ENCODE measurements at places on chromosomes 1 and 21. TPM values are rescaled to one million over a fixed set of nuclear protein-coding genes. Genes with fewer than 3 reads are reported as not detected.

- no peak for DNase-seq
These were observed 27.6 kb upstream of the NBL1 start for GRCh38 chr1:19616489-19616888.

GRCh38 chr1:104018922-104019674 lies 269.4 kb downstream of the AMY1C start:
- no peak for DNase-seq

DNA sequence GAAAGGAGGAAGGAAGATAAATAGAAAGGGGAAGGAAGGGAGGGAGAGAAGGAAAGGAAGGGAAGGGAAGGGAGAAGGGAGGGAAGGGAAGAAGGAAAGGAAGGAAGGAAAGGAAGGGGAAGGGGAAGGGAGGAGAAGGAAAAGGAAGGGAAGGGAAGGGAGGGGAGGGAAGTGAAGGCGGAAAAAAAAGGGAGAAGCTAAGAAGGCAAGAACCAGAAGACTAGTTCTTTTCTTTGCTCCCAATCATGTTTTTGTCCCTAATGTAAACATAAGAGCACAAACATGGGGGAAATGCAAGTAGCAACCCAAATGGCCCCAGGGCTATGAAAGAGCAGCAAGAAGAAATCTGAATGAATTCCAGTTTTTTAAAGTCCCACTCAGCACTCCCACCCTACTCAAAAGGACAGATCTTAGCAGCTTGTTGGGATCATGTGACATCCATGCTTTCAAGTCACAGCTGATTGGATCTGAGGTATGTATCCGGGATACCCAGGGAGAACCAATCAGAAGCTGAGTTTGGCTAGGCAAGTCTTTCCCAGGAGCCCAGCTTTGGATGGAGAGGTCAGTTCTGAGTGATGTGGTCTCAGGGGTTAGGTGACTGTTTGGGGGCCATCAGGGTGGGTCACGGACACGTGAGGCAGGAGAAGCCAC lies 24.2 kb upstream of the FHAD1 start:
- DNase-seq, result no peak

- no peak for DNase-seq
These were observed 6.8 kb downstream of the CFAP410 start for GRCh38 chr21:44332383-44332782.

DNA sequence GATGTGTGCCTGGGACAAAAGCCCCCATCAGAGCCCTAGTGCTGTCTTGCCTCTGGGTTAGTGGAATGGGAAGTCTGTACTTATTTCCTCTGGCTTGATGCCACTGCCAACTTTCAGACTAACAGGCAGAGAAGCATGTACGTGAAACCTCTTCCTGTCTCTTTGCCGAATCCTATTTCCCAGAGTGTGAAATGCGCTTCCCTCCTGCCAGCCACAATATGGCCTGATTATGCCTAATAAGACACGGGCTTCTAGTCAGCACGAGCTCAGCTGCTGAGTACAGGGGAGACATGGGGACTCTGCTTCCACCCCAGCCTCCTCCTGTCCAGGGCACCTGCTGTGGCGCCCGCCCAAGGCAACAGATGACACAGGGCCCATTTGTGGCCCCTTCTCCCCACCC lies 111.4 kb downstream of the KCND3 start:
- DNase-seq, result no peak

DNA sequence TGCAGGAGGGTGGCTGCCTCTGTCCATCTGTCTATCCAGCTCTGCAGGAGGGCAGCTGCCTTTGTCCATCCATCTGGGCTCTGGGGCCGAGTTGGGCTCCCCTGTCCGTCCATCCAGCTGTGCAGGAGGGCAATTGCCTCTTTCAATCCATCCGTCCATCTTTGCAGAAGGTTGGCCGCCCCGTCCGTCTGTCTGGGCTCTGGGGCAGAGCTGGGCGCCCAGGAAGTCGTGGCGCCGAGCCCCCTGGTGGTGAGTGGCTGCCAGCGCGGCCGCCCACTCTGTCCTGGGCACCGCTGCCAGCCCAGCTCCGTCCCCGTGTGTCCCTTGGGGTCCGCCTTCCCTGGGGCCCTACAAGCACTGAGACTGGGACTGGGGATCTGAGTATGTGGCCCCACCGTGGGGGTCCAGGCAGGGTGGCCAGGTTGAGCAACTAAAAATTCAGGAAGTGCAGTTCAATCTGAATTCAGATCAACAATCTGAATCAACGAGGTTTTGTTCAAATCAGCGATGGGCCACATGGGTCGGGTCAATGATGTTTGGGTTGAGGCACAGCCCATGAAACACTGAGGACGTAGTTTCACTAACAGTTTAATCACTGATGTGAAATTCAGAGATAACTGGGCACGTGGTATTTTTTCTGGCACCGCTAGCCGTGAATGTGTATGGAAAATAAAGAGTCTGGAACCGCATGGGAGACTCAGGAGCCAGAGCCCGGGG lies 99.1 kb upstream of the ACTRT2 start:
- DNase-seq, result peak; percentile 2

GRCh38 chr1:8212580-8213031 lies 105.3 kb upstream of the SLC45A1 start:
- DNase-seq, result no peak

GRCh38 chr21:33643658-33644311 lies 1.5 kb downstream of the ITSN1 start:
- peak; percentile 27 for DNase-seq

DNA sequence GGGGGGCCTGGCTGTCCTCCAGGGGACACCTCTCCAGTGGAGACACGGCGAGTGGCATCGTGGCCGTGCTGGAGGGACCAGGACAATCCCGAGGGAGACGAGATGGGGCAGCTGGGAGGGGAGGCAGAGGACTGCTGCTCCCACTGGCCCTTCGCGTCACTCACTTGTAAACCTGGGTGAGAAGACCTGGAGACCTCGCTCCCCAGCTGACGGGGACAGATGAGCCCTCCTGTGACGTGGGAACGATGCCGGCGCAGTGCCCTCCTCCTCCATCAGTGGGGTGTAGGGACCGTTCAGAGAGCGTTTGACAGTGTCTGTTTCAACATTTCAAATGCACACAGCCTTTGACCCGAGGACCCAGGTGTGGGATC lies 4.6 kb downstream of the SPATC1L start:
- DNase-seq, result no peak

GRCh38 chr1:59078070-59078800 lies 218.7 kb upstream of the FGGY start:
- DNase-seq, result no peak

- DNase-seq, result no peak
These were observed 15.0 kb upstream of the LRP8 start for GRCh38 chr1:53342735-53343470.

DNA sequence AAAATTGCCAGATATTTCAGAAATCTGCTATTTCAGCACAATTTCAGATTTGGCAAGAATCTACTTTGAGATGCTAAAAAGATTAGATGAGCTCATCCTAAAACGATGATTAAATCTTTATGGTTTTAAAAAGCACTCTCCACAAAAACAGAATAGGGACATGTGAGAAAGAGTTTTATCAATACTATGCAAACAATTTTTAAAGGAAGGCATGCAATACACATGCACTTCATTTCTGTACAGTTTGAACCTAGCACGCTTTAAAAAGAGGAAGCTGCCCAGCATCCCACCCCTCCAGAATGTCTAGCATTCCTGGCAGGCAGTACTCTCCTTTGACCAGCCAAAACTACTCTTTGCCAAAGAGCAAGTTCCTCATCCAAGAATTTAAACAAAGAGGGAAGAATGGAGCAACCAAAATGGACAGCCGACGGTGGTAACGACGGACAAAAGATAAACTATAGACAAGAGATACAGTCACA lies 1.3 kb downstream of the ARHGAP29 start:
- DNase-seq, result peak; percentile 33

DNA sequence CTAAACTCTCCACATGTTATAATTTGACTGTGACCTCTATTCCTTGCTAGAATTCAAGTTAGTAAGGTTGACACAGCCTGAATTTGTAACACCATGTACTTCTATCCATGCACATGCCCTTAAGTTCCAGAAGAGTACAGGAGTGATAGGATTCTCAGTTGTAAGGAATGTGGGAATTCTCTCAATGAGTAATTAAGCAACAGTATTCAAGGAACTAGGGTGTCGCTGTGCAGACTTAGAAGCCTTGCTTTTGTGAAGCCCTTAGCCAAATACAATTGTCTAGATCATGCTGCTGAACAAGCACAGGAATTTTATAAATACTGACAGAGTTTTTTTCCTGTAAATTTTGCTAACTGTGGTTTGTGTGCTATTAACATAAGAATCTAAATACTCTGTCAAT lies 276.3 kb upstream of the PTBP2 start:
- DNase-seq, result no peak

- no peak for DNase-seq
These were observed 21.3 kb downstream of the C1QB start for GRCh38 chr1:22674410-22674749.

DNA sequence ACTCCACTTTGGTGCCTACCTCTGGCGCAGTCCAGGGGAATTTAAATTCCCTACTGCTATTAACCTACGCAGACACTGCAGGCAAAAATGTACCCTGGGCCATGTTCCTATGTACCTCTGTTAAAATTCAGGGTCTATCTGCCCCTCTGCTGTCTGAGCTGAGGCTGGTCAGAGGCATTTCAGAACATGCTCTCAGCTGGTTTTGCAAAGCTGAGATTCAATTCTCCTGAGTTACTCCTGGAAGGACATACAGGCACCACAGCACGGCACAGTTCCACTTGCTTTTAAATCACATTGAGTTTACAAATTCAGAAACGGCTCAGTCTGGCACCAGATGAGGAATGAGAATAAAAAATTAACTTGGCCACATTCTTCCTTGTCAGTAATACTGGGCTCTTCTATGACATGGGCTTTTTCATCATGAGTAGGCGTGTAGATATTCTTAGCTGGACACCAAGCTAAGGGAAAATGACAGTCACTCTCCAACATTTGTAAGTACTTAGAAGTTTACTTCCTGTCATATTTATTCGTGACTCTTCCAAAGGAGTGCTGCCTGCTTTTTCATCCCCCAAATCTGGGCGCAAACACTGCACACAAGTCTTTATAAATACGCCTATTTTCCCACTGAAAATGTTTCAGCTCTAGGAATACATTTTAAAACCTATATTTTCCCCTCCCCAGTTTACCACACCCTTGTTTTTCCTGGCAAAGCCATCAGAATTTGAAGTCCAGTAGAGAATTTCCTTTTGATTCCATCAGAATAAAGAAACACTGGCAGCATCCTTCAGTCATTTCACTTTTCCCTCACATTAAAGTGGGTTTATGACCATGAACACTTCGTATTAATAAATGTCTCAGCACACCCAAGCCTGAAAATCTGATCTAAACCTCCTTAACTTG lies 1.9 kb downstream of the C1orf198 start:
- DNase-seq, result no peak

- no peak for DNase-seq
These were observed 9.7 kb downstream of the BATF3 start for GRCh38 chr1:212689758-212690529.

GRCh38 chr1:156851779-156852417 lies 7.0 kb downstream of the INSRR start:
- DNase-seq, result no peak

DNA sequence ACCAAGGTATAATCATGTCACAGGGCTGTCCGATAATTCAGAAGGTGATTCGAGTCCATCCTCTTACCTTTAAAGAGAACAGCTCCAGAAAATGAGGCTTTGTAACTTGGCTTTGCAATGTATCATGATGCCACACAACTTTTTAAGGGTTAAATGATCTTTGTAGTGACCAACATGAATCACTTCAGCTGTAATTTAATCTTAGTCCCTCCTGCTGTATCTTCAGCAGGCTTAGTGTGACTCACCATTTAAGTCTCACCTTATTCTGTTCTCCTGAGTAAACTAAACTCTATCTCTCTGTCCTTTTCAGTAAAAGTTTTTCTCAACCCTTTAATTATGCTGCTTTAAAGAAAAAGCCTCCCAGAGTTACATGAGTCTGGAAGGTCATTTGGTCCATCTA lies 1.9 kb upstream of the HIVEP3 start:
- DNase-seq, result peak; percentile 88

DNA sequence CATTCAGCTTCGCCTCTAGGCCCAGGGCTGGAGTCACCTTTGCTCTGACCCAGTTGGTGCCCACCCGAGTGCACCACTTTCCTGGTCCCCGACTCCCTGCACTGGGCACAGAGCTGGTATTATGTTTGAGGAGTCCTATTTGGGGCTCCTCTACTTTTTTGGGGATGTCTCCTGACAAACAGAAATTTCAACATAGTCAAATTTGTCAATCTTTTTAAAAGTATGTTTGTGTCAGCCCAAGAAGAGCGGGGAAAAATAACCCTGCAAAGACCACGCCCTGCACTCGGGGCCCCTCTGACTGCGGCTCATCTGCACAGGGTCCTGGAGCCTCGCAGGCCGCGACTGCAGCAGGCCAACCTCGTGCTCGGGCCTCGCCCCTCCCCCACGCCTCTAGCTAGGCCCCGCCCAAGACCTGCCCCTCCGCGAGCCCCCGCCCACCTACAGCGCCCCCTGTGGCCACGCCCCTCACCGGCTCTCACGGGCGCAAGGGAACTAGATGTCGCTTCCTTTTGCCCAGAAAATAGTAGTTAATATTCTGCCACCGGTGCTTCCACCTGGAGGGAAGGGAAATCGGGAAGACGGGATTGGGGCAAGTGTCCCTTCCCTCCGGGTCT lies 11.4 kb downstream of the FAM229A start:
- DNase-seq, result peak; percentile 46

- no peak for DNase-seq
These were observed 9.8 kb downstream of the SLC9A1 start for GRCh38 chr1:27144920-27145661.

DNA sequence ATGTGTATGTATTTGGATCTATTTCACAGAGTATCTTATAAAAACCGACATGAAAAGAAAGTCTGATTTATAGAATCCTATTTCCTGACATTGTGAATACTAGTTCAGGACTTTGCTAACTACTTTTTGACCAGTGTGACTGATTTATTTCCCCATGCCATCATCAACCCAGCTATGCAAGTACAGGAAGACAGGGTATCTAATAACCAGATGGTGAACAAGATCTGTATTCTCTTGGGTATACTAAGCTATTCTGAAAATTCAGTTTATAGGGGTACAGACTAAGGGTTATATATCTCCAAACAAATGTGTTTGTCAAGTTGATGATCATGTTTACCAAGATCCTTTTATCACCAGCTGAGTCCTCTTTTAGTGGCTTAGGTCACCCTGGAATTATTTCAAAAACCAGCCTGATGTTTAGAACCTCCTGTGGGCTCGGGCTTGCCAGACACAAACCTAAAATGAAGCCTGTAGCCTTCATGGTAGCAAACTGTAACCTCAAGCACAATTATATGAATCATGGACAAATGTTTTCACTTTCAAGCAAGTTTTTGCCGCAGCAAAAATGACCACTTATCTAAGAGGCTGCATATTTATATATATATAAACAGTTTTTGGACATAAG lies 185.1 kb downstream of the FGGY start:
- no peak for DNase-seq

NENF gene
- total RNA-seq, result 42.8 TPM

DPT gene
- total RNA-seq, result not detected

ARHGAP30 gene
- 4.0 TPM for total RNA-seq

FCGR2B gene
- total RNA-seq, result not detected

CHI3L2 gene
- total RNA-seq, result 1.0 TPM

GMEB1 gene
- total RNA-seq, result 9.2 TPM

CYP4Z1 gene
- not detected for total RNA-seq

USP24 gene
- total RNA-seq, result 31.4 TPM

MEF2D gene
- 27.9 TPM for total RNA-seq

MYBPH gene
- total RNA-seq, result not detected

SELENOF gene
- 190 TPM for total RNA-seq

CHI3L1 gene
- 5.7 TPM for total RNA-seq

ITPKB gene
- total RNA-seq, result 5.8 TPM

HHAT gene
- 8.1 TPM for total RNA-seq

DUSP10 gene
- 76.5 TPM for total RNA-seq

GBP5 gene
- total RNA-seq, result 0.13 TPM

PRRC2C gene
- total RNA-seq, result 46.7 TPM

TNFRSF4 gene
- total RNA-seq, result 0.88 TPM

HAX1 gene
- total RNA-seq, result 173 TPM

SASS6 gene
- 12.1 TPM for total RNA-seq

Data from HT1080 (cell line).